CD4-positive, alpha-beta T cell treated with Interleukin-21 for 1 hour (primary cell): ENCODE measurements at places on chromosomes 6 and 20.

GRCh38 chr20:1934721-1935573 lies 39.7 kb downstream of the SIRPA start:
- no peak for DNase-seq

DNA sequence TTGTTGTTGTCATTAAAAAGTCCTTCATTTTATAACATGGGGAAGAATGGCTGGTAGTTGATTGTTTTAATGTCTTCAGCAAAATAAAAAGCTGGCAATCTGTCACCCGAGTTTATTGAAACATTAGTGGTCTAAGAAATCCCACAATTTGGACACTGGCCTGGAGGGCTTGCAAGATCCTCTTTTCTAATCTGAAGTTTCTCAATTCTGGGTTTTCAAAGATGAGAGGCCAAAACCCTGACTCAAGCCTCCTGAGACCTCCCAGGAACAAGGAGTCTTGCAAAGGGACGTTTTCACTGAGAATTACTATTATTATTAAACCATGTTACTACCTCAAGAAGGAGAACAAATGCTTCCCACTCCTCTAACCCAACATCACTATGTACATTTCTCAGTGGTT lies 19.5 kb downstream of the MAP1LC3A start:
- DNase-seq = no peak

DNA sequence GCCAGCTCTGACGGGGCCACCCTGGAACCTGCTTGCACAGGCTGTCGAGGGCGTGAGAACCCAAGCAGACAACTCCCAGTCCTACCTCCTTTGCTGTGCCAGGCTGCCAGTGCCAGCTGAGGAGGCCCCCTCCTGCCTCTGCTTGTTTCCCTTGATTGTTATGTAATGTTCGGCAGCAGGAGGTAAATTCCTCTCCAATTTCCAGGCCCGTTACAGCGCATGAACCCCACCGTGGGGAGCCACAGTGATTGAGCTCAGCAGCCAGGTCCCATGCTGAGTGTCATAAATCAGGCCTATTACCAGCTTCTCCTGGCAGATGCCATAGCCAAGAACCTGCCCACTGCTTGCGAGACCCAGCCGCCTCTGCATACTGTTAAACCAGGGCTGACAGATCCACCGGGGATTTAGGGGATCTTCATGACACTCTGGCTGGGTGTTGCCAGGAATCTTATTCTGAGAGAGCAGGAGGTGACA lies 320.5 kb downstream of the DHX35 start:
- no peak for DNase-seq

DNA sequence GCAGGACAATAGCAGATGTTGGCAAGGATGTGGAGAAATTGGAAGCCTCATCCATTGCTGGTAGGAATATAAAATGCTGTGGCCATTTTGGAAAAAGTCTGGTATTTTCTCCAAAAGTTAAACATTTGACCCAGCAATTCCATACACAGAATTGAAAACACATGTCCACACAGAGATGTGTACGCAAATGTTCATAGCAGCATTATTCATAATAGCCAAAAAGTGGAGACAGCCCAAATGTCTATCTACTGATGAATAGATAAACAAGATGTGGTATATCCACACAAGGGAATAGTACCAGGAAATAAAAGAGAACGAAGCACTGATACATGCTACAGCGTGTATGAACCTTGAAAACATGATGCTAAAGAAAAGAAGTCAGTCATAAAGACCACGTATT lies 40.5 kb downstream of the CFAP61 start:
- no peak for DNase-seq

GRCh38 chr6:37696841-37697662 lies 631 bp downstream of the MDGA1 start:
- DNase-seq = peak; percentile 44
